T1000 (cell line): ENCODE measurements at places on chromosomes 13 and 19.

- DNase-seq = no peak
Observed at GRCh38 chr13:81988567-81988966, 1647.6 kb upstream of the SPRY2 start.

DNA sequence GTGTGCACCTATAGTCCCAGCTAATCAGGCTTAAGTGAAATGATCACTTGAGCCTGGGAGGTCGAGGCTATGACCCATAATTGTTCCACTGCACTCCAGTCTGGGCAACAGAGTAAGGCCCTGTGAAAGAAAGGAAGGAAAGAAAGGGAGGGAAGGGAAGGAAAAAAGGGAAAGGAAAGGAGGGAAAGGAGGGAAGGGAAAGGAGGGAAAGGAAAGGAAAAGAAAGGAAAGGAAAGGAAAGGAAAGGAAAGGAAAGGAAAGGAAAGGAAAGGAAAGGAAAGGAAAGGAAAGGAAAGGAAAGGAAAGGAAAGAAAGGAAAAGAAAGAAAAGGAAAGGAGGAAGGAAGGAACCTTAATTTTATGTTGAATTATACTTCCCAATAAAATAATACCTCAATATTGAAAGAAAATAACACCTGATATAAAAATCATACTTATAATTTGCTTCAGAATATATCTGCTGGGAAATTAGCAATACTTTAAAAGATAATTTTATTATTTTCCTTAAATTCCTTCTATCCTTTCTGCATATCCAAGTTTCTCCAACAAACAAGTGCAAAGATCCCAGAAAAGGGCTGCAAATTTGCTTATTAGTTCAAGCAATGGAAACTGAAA lies 177.3 kb downstream of the KLF12 start:
- DNase-seq = no peak

DNA sequence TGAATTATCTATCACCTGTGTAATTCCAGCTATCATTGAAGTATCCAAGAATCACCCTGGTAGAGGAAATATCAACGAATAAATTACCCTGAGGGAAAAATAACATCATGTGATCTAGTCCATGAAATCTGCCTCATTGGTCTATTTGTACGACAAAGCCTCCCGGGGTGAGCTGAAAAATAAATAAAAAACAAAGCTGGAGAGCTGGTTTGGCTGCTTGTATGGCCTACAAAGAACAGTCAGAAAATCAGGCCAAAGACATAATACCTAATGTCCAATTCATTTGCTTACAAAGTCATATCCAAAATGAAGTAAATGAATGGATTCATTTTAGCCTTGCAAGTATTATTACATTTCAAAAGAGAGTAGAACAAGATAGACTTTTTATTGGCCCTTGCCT lies 449.9 kb downstream of the KLF12 start:
- no peak for DNase-seq

DNA sequence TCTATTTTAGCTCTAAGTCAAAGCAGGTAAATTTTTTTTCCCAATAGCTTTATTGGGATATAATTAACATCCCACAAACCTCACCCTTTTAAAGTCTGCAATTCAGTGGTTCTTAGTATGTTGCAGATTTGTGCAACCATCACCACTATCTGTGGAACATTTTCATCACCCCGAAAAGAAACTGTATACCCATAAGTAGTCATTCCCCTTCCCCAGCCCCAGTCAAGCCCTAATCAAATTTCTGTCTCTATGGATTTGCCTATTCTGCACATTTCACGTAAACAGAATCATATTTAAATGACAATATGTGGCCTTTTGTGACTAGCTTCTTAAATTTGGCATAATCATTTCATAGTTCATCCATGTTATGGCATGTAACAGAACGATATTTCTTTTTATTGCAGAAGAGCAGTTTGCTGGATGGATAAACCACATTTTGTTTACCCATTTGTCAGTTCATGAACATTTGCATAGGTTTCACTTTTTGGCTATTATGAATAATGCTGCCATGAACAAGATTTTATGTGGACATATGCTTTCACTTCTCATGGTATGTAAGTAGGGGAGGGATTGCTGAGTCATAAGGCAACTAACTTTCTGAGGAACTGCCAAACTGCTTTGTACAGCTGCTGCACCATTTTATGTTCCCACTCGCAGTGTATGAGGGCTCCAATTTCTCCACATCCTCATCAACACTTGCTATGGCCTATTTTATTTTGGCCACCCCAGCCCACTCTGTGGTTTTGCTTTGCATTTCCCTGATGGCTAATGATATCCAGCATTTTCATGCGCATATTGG lies 10.9 kb downstream of the SLC46A3 start:
- DNase-seq = no peak

DNA sequence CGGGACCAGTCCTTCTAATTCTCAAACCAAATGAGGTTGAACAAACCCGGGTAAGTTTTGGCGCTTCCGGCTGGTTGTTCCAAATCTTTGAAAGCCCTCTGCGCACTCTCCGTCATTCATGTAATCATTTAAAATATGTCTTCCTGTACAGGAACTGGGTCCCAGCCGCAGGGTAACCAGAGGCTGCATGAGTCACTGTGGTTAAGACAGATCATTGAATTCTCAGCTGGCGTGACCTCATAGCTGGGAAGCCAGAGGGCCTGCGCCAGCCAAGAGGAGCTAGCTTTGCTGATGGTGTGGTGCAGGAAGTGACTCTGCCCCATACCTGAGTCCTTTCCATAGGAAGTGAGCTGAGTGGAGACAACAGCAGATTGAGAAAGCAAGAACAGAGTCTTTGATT lies 135.2 kb downstream of the TSHZ3 start:
- peak; percentile 91 for DNase-seq

DNA sequence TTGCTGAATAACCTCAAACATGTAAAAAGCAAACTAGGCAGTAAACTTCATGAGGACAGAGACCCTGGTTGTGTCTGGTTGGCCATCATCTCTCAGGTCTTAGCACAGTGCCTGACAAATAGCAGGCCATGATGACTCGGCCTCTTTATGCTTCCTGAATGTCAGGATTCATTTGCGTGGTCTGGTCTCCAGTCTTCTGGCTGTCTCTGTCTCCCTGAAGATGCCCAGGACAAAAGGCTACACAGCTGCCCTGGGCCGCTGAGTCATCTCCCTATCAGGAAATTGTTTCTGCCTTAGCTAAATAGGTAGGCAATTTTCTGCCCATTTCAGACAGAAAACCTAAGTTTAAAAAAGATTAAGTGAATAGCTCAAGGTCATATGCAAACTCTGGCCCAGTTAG lies 84.1 kb upstream of the FNDC3A start:
- no peak for DNase-seq

DNA sequence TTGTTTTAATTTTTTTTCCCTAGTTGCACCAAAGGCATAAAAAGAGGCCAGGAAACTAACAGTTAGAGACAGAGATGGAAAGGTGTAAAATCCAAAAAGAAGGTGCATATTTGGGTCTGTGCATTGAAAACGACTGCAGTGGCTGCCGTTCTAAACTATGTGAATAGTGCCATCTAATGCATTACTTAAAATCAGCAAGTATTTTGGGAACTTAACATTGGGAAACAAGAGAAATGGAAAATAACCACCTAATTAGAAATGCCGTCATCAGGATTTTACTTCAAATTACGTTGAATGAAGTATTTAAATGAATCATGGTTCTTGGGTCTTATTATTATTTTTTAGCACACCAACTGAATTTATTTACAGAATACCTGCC lies 189.5 kb upstream of the MIR17HG start:
- DNase-seq = no peak

- no peak for DNase-seq
Observed at GRCh38 chr13:31775686-31776085, 36.4 kb downstream of the RXFP2 start.
